Pancreas (tissue), 10 donors: ENCODE measurements at places on chromosomes 4 and X. TPM values are rescaled to one million over a fixed set of nuclear protein-coding genes. Genes with fewer than 3 reads are reported as not detected.

GRCh38 chr4:90246816-90247215 lies 119.6 kb downstream of the CCSER1 start:
- no peaks in the 10 kb centered on the region for H3K27me3 ChIP-seq
- no peaks in the 10 kb centered on the region for H3K4me1 ChIP-seq
- no peak for DNase-seq
- no peak overlapping the region for H3K4me3 ChIP-seq

DNA sequence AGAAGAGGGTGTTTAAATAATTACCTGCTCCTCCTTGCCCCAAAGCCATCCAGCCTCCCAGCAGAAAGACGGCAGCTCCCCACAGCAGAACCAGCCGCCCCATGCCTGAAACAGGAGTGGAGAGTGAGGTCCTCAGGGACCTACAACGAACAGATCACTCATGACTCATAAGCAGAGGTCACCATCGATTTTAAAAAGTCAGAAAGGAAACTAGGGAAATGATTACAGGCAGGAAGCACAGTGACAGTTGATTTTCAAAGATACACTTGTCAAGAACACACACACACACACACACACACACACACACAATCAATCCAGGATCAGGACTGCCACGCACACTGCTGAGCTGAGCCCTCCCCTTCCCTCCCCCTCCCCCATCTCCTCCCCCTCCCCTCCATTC lies at the start of gene CRLF2:
Gene CRLF2 (minus strand): TSS at position 118 of the 400 bp plus-strand sequence. CDS start 15 bp downstream, at position 103.
- H3K27ac ChIP-seq, result no peak within 1 kb of the TSS
- no peaks in the 10 kb centered on the region for H3K36me3 ChIP-seq
- no peaks in the 10 kb centered on the region for H3K4me1 ChIP-seq
- H3K27me3 ChIP-seq, result no peaks in the 10 kb centered on the region
- no peak within 1 kb of the TSS for H3K4me3 ChIP-seq

- H3K27me3 ChIP-seq, result no peaks in the 10 kb centered on the region
- H3K36me3 ChIP-seq, result no peaks in the 10 kb centered on the region
- no peak for DNase-seq
- no peak overlapping the region for H3K27ac ChIP-seq
- no peaks in the 10 kb centered on the region for H3K4me1 ChIP-seq
Observed at GRCh38 chr4:61531188-61531587, 331.1 kb downstream of the ADGRL3 start.

DNA sequence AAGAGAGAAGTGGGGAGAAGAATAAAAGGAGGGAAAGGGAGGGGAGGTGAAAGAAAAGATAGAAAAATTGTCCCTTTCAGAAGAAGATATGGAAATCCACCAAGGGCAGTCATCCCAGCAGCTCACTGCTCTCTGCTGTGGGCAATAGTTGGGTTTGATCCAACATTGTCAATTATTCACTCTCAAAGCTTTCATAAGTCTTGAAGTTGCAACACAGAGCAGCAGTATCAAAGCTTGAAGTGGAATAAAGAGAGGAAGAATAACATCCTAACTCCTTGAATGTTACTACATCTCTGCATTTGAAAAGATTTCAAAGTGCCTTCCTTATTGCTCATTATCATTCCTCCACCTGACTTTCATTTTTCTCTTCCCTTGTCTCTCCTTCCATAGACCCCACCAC lies 62.3 kb upstream of the HHIP start:
- H3K4me1 ChIP-seq, result no peaks in the 10 kb centered on the region
- no peak overlapping the region for H3K4me3 ChIP-seq
- no peak overlapping the region for H3K27ac ChIP-seq

- H3K27ac ChIP-seq, result no peak overlapping the region
- DNase-seq, result no peak
- H3K4me1 ChIP-seq, result no peaks in the 10 kb centered on the region
- no peak overlapping the region for H3K4me3 ChIP-seq
Observed at GRCh38 chr4:42167709-42168108, 15.3 kb upstream of the BEND4 start.

DNA sequence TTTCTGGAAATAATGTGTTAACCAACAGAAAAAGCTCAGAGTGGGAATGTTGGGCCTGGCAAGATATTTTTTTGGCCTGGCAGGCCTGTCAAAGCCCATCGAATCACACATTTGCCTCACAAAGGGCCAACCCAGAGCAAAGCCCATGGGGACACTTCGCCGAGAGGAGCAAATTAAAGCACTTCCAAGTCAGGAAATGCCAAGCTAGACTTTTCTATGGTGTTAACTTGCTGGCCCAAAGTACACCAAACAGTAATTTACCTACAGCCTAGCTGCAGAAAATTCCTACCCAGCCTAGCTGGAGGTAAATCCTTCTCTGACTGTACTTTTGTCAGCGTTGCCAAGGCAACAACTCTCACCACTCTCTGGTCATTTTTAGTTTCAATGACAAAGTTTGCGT lies 288.6 kb upstream of the LDB2 start:
- no peaks in the 10 kb centered on the region for H3K27me3 ChIP-seq
- DNase-seq, result no peak
- H3K4me1 ChIP-seq, result no peaks in the 10 kb centered on the region
- H3K4me3 ChIP-seq, result no peak overlapping the region
- H3K36me3 ChIP-seq, result no peaks in the 10 kb centered on the region

XAGE2 gene
- not detected for total RNA-seq

ATP5ME gene
- total RNA-seq, result 113 TPM

PIR gene
- total RNA-seq, result 1.5 TPM
